ENCODE measurements at places on chromosomes 4 and X.

GRCh38 chr4:10761903-10762302 is 77.3 kb upstream of the CLNK start:
- DNase-seq, result no peak

DNA sequence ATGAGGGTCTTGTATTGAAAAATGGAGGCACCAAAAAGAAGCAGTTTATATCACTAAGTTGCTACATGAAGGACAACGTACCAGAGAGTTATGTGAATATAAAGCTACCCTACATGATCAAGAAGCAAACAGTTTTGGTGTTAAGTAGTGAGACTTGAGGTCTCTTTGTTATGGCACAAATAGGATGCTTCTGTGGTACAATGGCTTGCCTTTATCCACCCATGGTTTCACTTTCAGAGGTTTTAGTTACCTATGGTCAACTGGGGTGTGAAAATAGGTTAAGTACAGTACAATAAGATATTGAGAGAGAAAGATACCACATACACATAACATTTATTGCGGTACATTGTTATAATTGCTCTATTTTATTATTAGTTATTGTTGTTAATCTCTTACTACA is 229.2 kb upstream of the SLIT2 start:
- DNase-seq, result no peak

- no peak for DNase-seq
Observed at GRCh38 chr4:75306506-75306905, 207.7 kb downstream of the RCHY1 start.

GRCh38 chr4:57553728-57554127 is 443.5 kb upstream of the IGFBP7 start:
- no peak for DNase-seq

DNA sequence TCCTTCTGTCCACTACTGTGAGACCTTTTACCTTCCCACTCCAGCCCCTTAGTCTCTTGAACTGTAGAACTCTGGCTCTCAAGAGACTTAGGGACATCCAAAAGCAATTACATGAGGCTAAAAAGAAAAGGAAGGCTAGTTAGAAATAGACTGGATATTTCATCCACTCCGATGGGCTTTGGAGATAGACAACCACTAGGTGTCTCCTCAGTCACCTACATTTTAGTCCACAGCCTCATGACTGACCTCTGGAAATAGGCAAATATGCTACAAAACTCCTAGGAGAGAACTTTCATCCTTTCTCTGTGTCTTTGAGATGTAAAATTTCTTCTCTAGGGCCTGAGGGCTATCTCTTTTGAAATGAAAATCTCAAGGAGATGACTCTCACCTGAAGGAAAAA is 45.1 kb upstream of the LAMP2 start:
- no peak for DNase-seq

GRCh38 chr4:2647403-2648158 is 108.6 kb downstream of the TNIP2 start:
- DNase-seq, result no peak

- DNase-seq, result no peak
Observed at GRCh38 chrX:74490247-74490646, 69.0 kb downstream of the SLC16A2 start.

DNA sequence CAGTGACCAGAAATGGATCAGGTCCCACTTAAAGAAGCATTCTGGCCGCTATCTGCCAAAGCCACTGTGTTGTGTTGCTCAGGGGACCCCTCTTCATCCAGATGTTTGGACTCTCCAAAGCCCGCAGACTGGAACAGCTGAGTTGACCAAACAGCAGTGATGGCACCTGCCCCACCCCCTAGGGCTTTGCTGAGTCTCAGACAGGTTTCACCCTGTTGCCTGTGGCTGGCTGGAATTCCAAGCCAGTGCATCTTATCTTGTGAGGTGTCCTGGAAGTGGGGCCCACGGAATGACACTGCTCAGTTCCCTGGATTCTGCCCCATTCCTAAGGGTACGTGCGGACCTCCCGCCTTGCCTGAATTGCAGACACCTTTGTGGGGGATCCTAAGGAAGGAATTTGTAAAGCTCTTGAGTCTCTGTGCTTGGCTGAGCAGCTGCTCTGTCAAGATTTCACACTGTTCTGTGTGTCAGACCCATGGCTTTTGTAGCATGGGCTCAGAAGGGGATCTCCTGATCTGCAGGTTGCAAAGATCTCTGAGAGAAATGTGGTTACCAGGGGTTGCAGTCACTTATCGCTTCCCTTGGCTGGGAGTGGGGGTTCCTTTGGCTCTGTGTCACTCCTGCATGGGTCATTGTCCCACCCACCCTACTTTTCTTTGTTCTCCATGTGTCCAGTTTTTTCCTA is 1707.9 kb upstream of the PCDH10 start:
- DNase-seq, result no peak

DNA sequence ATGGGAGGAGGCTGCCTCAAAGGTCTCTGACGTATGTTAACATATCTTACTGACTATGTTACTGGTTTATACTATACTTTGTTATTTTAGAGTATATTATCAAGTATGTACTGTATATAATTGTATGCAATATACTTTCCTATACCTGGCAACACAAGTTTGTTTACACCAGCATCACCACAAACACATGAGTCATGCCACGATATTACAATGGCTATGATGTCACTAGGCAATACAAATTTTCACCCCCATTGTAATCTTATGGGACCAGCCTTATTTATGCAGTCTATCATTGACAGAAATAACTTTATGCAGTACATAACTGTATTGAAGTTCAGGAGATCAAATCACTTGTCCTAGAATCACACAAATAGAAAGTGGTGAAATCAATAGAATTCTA is 329.9 kb upstream of the SLC7A11 start:
- DNase-seq, result no peak

DNA sequence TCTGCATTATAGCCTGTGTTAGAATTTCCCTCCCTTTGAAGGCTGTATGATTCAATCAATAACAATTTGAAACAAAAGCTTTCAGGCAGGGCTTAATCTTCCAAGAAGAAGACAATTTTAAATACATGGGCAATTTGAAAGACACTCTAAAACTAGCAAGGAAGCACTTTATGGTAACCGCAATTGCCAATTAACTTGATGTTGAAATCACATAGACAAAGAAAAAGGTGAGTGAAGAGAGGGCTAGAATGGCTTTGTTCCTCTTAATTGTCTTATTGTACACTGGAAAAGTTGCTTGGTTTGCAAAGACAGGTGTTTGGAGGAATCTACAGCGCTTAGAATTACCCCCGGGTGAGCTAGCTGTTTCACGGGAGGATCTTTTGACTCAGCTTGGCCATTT is 74.4 kb upstream of the PRKX start:
- DNase-seq, result no peak

DNA sequence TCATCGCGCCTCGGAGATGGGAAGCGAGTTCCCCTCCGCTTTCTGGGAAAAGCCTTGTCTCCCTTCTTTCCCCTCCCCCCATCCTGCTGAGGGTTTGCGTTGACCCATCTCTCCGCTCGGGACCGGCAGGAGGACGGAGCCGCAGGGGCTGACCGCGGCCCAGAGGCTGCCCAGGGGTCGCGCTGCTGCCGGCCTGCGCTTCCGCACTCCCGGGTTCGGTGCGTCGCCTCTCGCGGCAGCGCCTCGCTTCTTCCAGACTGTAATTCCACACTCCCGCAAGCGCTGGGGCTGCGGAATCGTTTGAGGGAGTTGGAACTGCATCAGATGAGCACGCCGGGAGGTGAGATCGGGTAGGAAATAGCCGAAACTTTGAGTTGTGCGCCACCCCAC is 88.3 kb downstream of the BCOR start:
- DNase-seq, result no peak

GRCh38 chrX:106397788-106398538 is 213.8 kb upstream of the RADX start:
- DNase-seq, result no peak

GRCh38 chr4:7295197-7295910 is 103.0 kb downstream of the SORCS2 start:
- DNase-seq, result no peak

GRCh38 chr4:77021614-77022089 is 54.1 kb downstream of the CCNI start:
- no peak for DNase-seq

- DNase-seq, result no peak
Observed at GRCh38 chrX:134548257-134549201, 88.6 kb downstream of the HPRT1 start.

GRCh38 chr4:85905761-85906160 is 430.8 kb downstream of the ARHGAP24 start:
- no peak for DNase-seq
